ENCODE measurements at places on chromosomes 13 and 19.
A peak's percentile ranks its signal among the peaks of the same experiment; 100 is the strongest.

DNA sequence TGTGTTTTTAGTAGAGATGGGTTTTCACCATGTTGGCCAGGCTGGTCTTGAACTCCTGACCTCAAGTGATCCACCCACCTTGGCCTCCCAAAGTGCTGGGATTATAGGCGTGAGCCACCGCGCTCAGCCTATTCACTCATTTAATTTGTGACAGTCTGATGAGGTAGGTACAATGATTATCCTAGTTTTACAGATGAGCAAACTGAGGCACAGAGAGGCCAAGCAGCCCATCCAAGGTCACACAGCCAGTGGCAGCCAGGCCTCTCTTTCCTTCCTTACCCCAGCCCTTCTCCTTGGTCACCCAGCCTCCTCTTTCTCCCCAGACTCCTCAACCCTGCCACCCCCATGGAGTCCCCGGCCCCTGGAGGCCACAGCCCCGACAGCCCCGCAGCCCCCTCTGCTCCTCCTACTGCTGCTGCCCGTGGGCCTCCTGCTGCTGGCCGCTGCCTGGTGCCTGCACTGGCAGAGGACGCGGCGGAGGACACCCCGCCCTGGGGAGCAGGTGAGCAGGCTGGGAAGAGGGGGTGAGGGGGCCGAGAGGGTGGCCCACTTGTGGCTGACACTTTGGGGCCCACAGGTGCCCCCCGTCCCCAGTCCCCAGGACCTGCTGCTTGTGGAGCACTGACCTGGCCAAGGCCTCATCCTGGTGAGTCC, 6.1 kb downstream of the FLT3LG start:
- DNase-seq: no peak

DNA sequence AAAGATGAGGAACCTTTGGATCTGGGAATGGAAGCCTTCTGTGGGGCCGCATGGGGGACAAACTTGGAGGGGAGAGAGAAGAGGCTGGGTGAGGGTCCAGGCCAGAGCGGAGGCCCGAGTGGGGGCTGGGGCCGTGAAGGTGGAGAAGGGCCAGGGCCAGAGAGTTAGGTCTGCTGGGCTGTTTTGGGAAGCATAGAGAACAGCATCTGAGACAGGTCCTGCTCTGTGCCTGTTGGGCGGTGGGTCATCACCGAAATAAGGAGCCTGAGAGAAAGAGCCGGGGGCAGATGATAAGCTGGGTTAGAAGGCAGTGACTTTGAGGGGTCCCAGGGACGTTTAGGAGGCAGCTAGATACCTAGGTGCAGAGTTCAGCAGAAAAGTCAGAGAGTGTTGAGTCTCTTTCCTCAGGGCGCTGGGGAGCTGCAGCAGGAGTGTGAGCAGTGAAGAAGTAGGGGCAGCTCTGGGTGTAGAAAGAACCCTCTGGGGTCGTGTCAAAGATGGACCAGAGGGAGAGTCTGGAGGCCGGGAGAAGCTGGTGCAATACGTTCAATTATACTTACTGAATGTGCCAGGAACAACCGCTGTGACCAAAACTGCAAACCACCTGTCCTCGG, 2.7 kb downstream of the SPACA6 start:
- DNase-seq: no peak

DNA sequence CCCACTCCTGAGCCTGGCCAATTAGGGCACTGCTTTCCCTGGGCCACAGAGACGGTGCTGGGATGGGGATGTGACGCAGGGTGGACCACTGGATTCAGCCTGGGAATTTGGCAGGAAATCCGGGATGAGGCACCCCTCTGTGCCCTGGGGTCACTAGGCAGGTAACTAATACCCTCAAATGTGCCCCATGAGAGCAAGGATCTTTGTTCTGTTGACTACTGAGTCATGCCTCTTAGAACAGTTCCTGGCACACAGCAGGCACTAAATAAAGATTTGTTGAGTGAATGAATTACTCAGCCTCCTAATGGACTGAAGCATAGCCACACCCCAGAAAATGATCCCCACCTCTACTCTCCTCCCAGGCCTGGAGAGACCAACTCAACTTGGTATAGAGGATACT, 15.9 kb downstream of the OPA3 start:
- no peak for DNase-seq

GRCh38 chr19:29562299-29563297, 36.8 kb downstream of the VSTM2B start:
- DNase-seq: no peak

DNA sequence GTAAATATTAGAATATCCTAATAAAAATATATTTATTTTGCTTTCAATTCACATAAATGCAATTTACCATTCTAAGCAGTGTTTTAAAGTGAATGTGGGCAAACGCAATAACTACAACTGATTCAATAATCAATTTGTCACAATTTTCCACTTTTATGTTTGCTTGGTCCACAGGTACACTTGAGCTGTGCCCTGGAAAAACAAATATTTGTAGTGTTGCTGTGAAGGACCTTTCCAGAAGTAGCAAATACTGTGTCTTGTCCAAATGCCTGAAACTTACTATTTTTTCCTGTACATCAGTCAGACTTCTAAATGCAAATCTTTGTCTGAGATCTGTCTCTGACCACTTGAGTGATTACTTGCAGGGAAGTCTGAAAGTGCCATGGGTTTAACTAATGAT, 845.8 kb upstream of the SLITRK5 start:
- DNase-seq: no peak

GRCh38 chr19:39918183-39918651, 16.2 kb downstream of the FCGBP start:
- no peak for DNase-seq

GRCh38 chr19:10004617-10005016, 5.7 kb downstream of the COL5A3 start:
- DNase-seq: no peak

DNA sequence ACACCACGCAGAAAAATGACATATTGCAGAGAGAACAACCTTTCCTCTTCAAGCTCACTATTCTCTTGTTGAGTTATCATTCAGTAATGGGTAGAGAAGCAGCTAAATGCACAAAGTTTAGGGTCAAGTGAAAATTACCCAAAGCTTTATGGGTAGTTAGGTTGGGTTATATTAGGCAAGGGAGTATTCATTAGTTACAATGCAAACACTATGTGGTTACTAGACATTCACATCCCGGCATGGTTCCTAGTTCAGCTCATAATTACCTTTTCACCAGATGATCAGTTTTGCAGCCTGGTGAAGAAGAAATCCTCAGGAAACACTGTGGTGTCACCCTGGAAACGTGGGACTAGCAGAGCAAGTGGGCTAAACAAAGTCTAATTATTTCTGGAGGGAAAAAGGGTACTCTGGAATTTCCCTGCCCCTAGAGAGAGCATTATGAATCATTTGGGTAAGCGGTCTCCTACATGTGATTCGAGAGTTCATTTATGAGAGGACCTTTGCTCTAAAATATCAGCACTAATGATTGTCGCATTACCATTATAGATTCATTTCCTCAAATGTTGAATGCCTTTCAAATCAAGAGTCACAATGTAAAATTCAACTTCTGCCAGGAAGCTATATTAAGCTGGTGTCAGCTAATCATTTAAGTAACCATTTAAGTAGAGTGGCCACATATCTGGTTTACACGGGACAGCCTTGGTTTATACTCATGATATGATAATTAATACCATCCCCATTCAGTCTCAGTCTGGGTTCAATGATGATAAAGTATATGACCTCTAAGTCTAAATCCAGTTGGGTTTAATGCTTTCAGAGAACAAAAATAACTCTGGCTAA, 1208.0 kb downstream of the DIAPH3 start:
- no peak for DNase-seq

DNA sequence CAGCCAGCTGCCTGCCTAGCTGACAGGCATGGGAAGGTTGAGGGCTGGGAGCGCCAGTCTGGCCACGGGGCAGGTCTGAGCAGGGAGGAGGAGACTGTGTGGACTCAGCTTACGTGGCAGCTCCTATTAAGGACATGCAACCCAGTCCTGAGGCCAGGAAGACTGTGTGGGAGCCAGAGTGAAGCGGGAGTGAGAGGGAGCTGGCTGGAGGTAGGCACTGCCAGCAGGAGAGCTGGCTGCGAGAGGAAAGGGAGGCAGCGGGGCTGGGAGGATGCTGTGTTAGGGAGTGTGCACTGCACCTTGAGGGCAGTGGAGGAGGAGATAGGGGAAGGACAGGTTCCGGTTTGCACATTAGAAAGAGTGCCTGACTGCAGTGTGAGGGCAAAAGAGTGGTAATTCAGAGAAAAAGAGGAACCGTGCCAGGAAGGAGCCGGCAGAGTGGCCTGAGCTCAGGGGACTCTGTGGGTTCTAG, 99.2 kb downstream of the SLC7A1 start:
- no peak for DNase-seq

- peak; percentile 63 for DNase-seq
Measured at GRCh38 chr13:23466144-23467002, 32.9 kb upstream of the SACS start.

- peak; percentile 67 for DNase-seq
Measured at GRCh38 chr19:49552749-49553148, 24.9 kb downstream of the RCN3 start.

GRCh38 chr13:114002771-114003321, 29.0 kb upstream of the C13orf46 start:
- DNase-seq: no peak

GRCh38 chr13:90591260-90591926, 756.1 kb upstream of the MIR17HG start:
- DNase-seq: no peak

DNA sequence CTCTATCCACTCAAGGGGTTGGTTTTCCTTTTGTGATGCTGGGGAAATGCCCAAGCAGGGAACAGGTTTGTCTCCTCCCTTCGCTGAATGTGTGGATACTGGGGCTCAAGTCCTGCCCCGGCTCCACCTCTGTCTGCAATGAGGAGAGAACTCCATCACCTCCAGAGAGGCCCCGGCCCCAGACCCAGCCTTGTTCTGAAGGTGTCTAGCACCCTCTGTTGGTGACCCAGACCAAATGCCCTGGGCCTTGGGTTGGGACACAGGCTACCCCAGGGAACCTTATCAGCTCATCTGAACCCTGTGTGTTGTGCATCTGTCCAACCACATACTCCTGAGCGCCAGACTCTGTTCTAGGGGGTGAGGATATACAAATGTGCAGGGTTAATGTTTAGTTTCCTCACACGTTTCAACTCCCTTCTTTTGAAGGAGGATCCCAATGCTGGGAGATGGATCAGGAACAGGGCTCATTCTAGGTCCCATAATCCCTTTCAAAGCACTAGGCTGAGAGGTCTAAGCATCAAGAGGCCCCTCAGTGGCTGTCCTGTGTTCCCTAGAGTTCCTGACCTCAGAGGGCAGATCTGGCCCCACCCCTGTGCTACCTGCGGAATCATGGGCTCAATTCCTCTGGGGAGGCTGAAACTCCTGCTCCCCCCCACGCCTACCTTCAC, 112.5 kb upstream of the SLC7A1 start:
- peak; percentile 41 for DNase-seq

DNA sequence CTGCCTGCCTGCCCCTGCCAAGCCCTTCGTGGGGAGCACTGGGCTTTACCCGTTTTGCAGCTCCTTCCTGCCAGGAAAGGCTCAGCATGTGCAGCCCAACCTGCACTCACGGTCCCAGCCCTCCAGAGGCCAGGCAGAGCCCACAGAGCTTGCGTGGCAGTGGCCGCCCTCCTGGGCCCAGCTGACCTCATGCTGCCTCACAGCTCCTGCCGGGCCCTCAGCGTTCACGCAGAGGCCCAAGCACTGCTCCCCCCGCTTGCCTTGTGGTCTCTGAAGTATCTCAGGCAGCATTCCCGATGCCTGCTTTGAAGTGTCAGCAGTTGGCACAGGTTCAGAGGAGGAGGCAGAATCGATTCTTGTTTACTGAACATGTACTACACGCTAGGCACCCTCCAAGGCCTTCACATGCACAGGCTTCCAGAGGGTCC, 32.5 kb downstream of the CAPN12 start:
- no peak for DNase-seq

DNA sequence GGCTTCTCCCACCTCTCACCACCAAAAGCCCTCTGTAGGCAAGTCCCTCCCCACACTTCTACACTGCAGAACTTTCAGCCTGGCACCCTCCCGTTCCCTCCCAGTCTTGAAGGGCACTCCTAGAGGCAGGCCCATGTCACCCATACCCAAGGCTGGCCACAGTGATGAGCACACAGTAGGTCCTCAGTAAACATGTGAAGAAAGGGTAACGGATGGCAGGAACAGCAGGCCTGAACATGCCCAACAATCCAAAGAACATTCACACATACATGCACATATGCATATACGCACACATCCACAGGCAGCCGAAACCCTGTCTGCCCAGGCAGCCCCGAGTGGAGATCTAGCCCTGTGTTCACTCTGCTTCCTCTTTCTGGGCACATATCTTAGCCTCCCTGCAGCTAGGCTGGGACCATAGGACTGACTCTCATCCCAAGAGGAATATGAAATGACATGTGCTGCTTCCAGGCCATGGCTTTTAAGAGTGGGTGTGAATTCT, 55.2 kb downstream of the CEBPG start:
- no peak for DNase-seq

DNA sequence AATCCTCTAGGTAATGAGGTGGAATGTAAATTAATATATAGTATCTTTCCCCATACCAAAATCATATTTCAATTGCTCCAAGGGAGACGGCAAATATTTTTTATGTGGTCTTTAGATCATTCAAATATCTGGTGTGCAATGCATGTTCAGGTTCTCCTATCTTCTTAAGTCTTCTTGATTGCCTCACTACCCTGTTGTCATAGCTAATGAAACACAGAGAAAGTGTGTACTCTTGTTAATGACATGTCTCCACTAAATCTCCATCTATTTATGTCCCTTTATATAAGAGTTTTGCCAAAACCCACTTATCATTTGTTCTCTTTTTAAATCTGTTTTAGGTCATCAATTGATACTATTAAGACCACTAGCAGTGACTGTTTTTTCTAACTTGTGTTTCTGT, 6.6 kb downstream of the STARD13 start:
- no peak for DNase-seq

DNA sequence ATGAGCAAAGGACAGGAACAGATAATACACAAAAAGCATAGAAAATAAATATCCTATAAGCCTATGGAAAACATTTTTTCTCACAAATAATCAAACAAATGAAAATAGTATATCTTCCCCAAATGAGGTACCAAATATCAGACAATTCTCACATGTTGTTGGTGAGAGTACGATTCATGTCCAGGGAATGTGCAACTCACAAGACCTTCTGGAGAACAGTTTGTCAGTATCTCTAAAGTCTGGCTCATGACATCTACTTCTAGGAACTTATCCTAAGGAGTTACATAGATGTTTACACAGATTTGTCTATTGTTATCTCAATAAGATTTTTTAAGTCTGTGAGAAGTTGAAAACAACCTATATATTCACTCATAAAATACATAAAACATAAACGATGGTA, 80.3 kb upstream of the ARHGEF7 start:
- no peak for DNase-seq

- DNase-seq: no peak
Measured at GRCh38 chr19:39154100-39154628, 28.6 kb downstream of the PAK4 start.

DNA sequence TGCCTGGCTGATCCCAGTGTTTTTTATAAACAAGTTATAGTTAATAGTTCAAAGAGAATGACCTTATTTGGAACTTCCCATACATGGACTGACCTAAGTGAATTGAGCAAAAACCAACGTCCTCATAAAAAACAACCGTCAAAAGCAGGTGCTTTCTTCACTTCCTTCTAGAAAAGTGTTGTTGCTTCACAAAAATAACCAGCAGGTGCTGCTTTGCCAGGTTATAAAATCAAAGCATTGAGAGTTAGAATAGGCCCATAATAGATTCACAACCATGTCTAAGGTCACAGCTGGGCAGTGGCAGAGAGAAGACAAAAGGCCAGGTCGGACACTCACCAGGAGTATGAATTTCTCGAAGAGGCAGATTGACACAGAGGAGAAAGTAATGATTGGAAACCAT, 9.5 kb downstream of the RUBCNL start:
- DNase-seq: no peak
